RKO (cell line): ENCODE measurements at places on chromosomes 6 and 20.
A peak's percentile ranks its signal among the peaks of the same experiment; 100 is the strongest.

DNA sequence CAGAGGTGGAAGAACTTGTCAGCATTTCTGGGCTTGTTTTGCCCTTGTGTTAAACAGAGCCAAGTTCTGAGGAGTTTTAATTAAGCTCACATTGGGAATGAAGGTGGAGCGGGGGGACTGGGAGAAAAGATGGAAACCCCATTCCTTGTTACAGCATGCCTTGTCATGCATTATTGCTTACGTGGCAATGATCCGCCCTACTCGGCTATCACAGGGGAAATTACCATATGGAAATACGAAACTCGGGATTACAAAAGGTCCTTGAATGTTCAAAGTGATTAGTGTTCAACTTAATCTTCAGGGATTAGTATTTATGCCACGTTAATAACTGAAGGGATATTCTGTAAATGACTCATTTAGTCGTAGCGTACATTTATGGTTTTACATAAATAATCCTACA, 86.4 kb downstream of the MAP3K7 start:
- DNase-seq: no peak

GRCh38 chr20:19807946-19808330, 49.9 kb downstream of the RIN2 start:
- DNase-seq: no peak

- no peak for DNase-seq
These were observed 15.8 kb upstream of the FBXO9 start for GRCh38 chr6:53049415-53049814.

DNA sequence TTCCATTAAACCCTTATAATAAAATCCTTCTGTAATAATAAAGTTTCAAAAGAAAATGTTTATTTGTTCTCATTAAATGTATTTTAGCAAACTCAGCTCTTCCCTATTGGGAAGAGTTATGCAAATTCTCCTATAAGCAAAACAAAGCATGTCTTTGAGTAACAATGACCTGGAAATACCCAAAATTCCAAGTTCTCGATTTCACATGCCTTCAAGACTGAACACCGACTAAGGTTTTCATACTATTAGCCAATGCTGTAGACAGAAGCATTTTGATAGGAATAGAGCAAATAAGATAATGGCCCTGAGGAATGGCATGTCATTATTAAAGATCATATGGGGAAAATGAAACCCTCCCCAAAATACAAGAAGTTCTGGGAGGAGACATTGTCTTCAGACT, 3.8 kb downstream of the IL17A start:
- DNase-seq: no peak

GRCh38 chr20:36147690-36148089, 6.8 kb upstream of the EPB41L1 start:
- no peak for DNase-seq

DNA sequence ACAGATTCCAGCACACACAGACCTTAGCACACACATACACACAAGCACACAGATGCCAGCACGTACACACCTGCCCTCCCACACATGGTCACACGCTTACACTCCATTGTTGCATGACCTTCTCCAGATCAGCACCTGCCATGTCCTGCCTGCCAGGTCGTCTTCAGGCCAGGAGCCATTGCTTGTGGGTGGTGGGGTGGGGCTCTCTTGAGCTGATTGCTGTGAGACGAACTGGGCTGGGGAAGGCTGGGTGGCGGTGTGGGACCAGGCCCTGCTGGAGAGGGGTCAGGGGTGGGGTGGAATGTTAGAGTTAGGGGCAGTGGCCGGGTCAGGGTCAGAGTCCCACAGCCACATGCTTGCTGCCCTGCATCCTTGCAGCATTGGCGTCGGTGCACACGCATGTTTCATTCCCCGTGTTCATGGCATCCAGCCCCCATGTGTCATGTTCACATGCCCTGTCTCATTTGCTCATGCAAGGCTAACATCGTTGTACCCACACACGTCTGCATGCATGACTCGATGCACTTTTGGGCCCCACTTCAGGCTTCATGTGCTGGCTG, 6.5 kb upstream of the NPBWR2 start:
- no peak for DNase-seq

GRCh38 chr20:24616258-24617079, 147.0 kb downstream of the SYNDIG1 start:
- DNase-seq: no peak

- DNase-seq: peak; percentile 1
These were observed 173.5 kb downstream of the SLC35F1 start for GRCh38 chr6:118080547-118080946.

- peak; percentile 28 for DNase-seq
These were observed 207.2 kb upstream of the STXBP5 start for GRCh38 chr6:146997062-146997461.

GRCh38 chr6:99885051-99885450, 109.0 kb downstream of the MCHR2 start:
- DNase-seq: no peak

- no peak for DNase-seq
These were observed 145.8 kb downstream of the PLCB4 start for GRCh38 chr20:9214685-9215084.

GRCh38 chr6:35719404-35719829, 17.4 kb upstream of the ARMC12 start:
- no peak for DNase-seq

GRCh38 chr6:79134699-79135474, 56.8 kb upstream of the PHIP start:
- no peak for DNase-seq

- DNase-seq: peak; percentile 52
These were observed 4.8 kb upstream of the ATXN1 start for GRCh38 chr6:16766043-16766536.

DNA sequence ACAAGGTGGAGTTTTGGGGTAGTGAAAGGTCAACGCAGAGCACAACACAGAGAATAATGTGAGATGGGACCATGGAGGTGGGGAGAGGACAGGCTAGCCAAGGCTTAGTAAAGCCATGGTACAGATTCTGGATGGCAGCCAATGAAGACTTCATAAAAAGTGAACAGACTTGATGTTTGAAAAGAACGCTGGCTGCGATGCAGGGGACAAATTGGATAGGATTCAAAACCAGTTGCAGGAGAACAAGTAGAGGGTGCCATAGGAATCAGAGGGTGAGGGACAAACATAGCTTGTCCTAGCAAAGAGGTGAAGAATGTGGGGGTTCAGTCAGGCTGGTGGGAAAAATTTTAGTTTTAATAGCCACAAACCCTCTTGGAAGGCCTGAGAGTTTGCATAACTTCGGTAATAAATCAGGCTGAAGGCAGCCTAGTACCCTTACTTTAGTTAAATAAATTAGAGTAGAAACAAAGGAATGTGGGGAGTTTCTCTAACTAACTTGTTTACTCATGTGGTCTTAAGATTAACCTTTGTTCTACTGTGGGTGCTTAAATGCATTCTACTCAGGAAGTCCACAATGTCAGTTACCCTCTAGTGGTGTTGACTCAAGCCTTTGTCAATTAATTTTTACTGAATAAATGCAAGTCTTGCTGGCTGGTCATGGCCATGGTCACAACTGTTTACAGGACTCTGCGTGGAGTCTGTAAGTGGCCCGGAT, 216.4 kb downstream of the C6orf118 start:
- DNase-seq: no peak

DNA sequence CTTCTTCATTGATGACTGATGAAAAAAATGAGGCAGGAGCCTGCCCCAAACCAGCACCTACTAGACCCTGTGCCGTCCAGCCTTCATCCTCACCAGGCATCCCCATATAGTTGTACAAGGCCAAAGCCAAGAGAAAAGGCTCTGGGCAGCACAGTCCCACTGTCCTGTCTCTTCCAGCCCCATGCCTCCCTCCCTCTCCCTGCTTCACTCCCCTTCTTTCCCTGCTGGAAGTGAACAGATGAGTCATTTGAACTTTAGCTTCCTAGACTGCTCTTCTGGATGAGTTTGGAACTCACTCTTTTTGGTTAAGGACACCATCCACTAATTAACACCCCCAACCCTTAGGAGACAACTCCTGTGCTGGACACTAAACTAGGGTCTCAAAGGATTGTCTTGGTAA, 235.2 kb downstream of the LRFN2 start:
- DNase-seq: no peak

DNA sequence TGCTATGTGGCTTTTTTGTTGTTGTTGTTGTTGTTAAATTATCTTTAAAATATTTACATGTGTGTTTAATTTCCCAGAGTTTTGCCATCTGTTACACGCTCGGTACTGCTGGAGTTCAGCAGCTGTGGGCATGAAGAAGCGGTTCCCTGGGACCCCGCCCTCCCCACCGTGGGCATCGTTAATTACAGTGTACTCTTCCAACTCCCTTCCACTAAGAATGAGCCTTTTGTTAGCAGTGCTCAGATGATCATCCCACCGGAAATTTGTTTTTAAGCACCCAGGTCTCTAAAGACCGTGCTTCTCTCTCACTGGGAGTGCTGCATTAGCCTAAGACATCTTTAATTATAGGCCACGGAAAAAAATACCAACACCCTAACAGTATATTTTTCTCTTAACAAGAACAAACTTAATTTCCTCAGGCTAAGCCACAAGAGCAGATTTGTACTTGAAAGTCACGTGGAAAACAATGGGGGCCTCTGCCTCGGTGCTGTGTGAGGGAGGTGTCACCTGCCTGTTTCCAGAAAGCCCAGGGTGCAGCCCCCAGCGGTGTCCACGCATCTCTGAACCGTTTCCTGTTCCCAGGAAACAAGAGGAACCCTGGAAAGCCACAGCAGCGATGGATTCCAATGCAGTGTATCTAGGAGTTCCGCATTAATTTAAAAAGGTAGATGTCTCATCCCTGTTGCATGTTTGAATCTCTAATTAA, 113.3 kb upstream of the FRMD1 start:
- no peak for DNase-seq
